Stimulated activated CD8-positive, alpha-beta memory T cell treated with anti-CD3 and anti-CD28 coated beads, Interleukin-4, amount 100 ng/mL, for 48 hours (primary cell): ENCODE measurements at places on chromosomes 3 and 15.

DNA sequence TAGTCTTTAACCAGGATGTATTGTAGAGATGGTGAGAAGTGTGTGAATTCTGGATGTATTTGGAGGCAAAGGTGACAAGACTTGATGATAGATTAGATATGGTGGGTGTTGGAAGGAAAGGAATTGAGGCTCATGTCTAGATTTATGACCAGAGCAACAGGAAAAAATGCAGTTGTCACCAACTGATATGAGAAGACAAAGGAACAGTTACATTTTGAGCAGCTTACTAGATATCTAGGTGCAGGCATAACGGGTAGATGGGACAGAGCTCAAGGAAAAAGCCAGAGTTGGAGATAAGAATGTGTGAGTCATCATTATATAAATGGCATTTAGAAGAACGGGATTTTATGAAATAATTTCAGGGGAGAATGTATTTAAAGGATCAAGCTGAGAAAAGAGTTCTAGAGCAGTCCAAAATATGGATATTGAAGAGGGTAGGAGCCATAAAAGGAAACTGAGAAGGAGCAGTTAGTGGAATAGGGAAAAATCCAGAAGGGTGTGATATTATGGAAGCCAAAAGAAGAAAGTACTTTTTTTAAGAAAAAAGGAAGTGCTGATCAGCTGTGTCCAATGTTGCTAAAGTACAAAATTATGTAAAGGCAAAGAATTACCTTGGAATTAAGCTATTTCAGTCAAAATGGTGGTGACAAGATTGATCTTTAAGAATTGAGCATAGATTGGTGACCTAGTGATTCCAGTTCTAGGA lies 262.5 kb downstream of the CGGBP1 start:
- DNase-seq = no peak

- no peak for DNase-seq
These were observed 786.7 kb upstream of the EPHA6 start for GRCh38 chr3:96027718-96028117.

DNA sequence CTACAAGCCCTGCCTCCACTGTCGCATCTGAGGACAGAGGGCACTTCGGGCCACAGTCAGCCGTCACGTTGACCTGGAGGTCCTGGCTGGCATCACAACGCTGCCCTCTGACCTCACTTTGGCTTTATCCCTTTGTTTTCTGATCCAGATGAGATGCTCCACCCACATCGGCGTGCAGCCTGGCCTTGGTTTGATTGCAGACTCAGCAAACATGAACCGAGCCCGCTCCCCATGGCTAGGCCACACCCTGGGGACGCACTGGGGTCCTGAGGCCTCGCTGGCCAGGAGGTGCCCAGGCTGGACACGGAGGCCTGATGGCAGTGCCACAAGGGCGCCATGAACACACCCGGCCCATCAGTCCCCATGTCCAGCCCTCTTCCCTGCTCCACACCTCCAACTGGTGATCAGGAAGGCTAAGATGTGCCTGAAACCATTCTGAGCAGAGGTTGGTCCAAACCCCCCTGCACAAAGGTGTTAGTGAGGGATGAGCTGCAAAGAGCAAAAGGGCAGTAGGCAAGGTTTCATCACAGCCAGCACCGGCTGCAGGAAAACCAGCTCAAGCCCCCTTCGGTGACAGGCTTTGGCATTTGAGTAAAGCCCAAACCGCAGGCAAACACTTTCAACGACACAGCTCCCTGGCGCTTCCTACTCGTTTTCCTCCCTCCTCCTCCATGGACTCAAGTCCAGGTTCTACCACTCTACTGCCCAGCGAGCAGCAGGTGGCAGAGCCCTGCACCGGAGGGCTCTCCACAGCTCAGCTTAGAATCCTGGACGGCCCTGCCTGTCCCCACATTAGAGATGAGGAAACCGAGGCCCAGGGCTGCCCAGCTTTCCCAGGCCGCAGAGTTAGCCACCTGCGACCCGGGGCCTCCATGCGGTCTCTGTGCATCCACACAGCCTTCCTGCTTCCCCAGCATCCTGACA lies 165.8 kb downstream of the NUP210 start:
- DNase-seq = no peak

GRCh38 chr3:10185804-10186762 lies 21.4 kb downstream of the IRAK2 start:
- DNase-seq = no peak

DNA sequence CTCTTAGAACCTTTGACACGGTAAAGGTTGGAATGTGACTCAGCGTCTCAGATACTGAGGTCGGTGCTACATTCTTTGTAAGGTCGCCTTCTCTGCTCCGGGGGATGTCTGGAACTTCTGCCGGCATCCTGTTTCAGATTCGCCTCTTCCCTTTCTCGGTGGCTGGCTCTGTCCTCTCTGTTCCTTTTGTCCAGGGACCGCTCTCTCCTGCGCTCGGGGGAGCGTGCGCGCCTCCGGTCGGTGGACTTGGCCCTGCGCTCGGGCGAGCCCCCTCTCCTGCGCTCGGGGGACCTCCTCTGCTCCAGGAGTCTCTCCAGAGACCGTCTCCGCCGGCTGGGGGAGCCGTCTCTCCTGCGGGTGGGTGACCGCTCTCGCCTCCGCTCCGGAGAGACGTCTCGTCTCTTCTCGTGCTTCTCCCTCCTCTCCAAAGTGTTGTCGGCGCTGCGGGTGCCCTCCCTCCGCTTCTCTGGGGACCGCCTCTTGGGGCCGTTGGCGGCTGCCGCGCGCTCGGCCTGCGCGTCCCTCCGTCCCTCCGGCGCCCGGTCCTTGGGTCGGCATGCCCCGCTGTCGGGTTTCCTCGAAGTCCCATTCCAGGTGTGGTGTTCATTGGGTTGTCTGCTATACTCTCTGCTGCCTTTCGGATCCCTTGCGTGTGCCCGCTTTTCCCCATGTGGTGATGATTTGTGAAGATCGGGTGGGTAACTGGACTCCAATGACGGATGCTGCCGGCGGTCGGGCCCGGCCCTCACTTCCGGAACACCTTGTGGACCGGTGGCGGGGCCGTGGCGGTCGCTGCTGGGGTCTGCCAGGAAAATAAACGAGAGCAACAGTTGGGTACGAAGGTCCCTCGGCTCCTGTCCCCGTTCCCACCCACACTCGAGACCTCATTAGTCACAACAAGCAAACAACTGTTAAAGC lies 668.8 kb upstream of the ADAMTS9 start:
- no peak for DNase-seq

DNA sequence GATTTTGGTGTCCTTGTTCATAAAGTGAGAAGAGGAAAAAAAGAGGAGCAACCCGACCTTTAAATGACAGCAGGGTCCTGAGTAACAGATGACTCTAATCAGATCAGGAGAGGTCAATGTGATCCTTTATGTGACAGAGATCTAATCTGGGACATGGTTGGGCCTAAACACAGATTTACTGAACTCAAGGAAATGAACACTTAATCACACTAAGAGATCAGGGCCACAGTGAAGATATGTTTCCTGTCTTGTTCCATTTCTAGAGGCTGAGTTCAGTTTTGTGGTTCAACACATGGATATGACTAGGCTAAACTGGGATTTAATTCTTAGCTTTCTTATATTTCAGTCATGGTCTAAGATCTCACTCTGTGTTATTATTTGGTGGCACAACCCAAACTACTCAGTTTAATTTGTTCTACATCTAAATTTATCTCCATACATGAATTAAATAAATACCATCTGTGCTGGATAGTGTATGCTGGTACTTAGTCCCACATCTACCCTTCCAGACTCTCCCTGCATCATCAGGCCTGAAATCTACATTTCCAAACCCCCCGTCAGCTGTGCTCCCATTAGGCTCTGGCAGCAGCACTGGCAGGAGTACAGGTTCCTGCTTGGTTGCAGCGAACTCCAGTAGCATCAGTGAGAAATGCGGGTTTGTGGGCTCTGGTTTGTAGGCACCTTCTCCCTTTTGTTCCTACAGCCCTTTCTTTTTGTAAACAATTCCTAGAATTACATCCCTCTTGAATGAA lies 22.6 kb downstream of the SFMBT1 start:
- no peak for DNase-seq

- DNase-seq = no peak
These were observed 143.1 kb downstream of the MYLK start for GRCh38 chr3:123741041-123741511.
